ENCODE measurements at places on chromosomes 1 and 21.

DNA sequence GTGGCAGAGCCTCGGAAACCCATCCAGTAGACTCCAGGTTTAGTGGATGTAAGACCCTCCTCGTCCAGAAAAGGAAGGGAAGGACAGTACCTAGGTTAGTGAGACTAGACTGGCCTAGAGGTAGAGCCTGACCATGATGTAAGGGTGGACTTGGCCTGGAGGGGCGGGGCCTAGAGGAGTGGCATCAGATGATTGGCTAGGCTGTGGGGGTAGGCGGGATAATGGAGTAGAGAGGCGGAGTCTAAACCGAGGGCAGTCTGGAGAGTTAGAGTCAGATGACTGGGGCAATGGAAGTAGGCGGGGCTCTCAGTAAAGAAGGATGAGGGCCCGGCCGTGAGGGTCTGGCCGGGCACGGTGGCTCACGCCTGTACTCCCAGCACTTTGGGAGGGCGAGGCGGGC lies 70.1 kb downstream of the EPHB2 start:
- DNase-seq: no peak

DNA sequence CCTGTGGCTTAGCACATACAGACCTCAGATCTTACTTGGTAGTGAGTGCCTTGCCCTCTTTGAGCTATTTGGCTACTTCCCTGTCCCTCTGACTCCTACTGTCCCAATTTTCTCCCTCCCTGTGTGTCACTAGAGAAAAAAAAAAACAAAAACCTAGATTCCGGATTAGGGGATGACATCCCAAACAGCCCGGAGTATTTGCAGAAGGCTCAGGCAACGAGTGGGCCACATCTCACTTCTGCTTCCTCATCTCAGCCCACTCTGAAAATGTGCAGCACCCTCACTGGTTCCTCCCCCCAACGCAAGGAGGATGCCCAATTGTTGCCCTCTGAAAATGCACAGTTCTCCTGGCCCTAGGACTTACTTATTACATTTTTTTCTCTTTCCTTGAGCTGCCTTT lies 4.9 kb downstream of the NHLH1 start:
- DNase-seq: no peak

- no peak for DNase-seq
Measured at GRCh38 chr1:218677026-218677425, 331.9 kb downstream of the TGFB2 start.

DNA sequence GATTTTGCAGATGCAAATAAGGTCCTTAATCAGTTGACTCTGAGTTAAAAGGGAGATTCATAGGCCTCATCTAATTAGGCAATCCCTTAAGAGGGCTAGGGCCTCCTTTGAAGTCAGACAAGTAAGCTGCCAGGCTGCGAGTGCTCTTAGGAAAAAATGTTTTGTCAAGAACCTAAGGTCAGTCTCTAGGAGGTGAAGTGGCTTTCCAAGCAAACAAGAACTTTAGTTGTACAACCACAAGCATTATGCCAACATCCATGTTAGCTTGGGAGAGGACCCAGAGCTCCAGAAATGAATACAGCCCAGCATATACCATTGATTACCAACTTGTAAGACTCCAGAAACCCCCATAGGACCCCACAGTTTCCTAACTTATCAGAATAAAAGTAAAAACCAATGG lies 1366.2 kb downstream of the PLA2G4A start:
- no peak for DNase-seq

GRCh38 chr1:206753141-206753540 lies 17.4 kb upstream of the IL19 start:
- no peak for DNase-seq

GRCh38 chr1:23124259-23125026 lies 44.2 kb downstream of the LUZP1 start:
- DNase-seq: no peak

GRCh38 chr1:159177272-159177907 lies 6.0 kb downstream of the CADM3 start:
- peak; percentile 21 for DNase-seq

GRCh38 chr21:45323487-45324311 lies 36.0 kb upstream of the POFUT2 start:
- no peak for DNase-seq

DNA sequence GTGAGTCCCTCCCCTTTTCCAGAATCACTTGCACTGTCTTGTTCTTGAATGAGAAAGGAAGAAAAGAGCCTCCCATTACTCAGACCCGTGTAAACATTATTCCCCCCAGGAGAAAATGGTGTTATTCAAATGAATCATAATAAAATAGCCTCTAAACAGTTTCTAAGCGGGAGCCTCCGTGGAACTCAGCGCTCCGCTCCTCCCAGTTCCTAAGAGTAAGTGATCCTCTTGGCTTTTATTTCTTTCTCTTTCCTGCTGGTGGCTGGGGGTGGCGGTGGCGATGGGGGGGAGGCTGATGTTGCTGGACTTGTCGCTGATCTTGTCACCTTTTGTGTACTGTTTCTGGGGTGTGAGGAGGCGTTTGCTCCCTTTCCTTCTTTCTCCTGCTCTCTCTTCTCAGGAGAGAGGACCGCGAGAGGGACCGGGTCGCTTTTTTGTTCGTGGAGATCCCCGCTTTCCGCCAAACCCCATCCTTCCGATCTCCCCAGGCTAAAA lies 781 bp downstream of the PROX1 start:
- no peak for DNase-seq
